ENCODE measurements at places on chromosomes 4 and X. TPM values are rescaled to one million over a fixed set of nuclear protein-coding genes. Genes with fewer than 3 reads are reported as not detected.

- H3K4me1 ChIP-seq: no peaks in the 10 kb centered on the region
- DNase-seq: peak; percentile 10
- no peaks in the 10 kb centered on the region for H3K36me3 ChIP-seq
- H3K27ac ChIP-seq: no peak overlapping the region
These were observed 702.5 kb downstream of the ARAP2 start for GRCh38 chr4:35541888-35542213.

- no peaks in the 10 kb centered on the region for H3K27me3 ChIP-seq
- DNase-seq: peak; percentile 0
- no peaks in the 10 kb centered on the region for H3K36me3 ChIP-seq
These were observed 141.5 kb downstream of the RPS6KA6 start for GRCh38 chrX:84046403-84046984.

DNA sequence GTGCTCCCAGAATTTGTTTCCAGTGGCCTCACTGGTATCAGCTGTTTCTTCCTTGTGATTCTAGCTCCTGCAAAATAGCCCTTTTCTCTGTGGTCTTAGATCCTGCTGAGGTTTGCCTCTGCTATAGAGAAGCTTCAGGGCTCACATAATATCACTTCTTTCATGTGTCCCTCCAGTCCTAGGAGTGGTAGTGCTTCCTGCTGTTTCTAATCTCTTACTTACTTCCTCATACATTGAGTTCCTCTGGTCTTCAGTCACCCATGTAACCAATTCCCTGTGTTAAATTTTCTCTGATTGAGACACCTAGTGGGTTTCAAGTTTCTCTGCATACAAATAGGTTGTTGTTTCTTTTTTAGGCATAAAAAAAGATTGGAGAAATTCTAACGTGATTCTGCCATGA lies 1567.9 kb downstream of the ARAP2 start:
- DNase-seq: no peak
- H3K27me3 ChIP-seq: no peaks in the 10 kb centered on the region
- no peak overlapping the region for H3K27ac ChIP-seq
- no peak overlapping the region for H3K4me3 ChIP-seq

CYSLTR1 gene
- total RNA-seq: not detected

MTTP gene
- 102 TPM for total RNA-seq

STBD1 gene
- total RNA-seq: 4.3 TPM

CT45A5 gene
- total RNA-seq: not detected

HMGB2 gene
- total RNA-seq: 478 TPM
